ENCODE measurements at places on chromosomes 3 and 15.

- peak; percentile 75 for ATAC-seq
These were observed 16.5 kb downstream of the SEMA3G start for GRCh38 chr3:52428151-52429005.

GRCh38 chr15:67508407-67508806 lies 12.5 kb upstream of the C15orf61 start:
- ATAC-seq: no peak

- ATAC-seq: no peak
These were observed 70.5 kb upstream of the PLXND1 start for GRCh38 chr3:129676985-129677384.

GRCh38 chr3:143849854-143850549 lies 1.7 kb upstream of the SLC9A9 start:
- ATAC-seq: no peak
